Right lobe of liver (tissue), 6 donors: ENCODE measurements at places on chromosomes 11 and 22.

- DNase-seq, result no peak
These were observed 77.0 kb downstream of the RPL27A start for GRCh38 chr11:8759634-8760033.

- no peak for DNase-seq
These were observed 42.8 kb downstream of the ZNF280B start for GRCh38 chr22:22465782-22466181.

GRCh38 chr11:133816146-133816870 lies 29.0 kb downstream of the SPATA19 start:
- DNase-seq, result no peak

GRCh38 chr11:103587901-103588788 lies 448.3 kb upstream of the DDI1 start:
- DNase-seq, result no peak

DNA sequence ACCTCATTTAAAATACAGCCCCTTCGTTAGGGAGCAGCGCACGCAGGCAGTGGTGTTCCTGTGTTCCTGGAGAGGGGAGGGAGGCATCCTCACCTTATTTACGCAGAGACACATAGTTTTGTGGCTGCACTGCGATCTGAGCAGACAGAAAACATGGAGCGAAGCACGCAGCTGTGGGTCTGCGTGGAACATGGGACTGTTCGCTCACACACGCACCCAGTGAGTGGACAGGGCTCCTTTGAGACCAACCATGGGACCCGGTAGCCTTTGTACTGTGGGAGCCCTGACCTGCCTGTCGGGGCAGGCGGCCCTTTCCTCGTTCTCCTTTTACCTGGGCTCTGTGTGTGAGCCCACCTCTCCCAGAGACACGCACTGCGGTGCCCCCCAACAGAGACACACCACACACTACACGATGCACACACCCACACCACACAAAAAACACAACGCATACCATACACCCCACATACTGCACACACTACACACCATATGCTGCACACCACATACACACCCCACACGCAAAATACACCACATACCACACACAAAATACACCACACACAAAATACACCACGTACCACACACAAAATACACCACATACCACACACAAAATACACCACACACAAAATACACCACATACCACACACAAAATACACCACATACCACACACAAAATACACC lies 1245.7 kb downstream of the BRD1 start:
- no peak for DNase-seq

- DNase-seq, result no peak
These were observed 5.4 kb downstream of the UFD1 start for GRCh38 chr22:19473578-19473977.

GRCh38 chr11:87374038-87374807 lies 336.5 kb downstream of the TMEM135 start:
- no peak for DNase-seq

DNA sequence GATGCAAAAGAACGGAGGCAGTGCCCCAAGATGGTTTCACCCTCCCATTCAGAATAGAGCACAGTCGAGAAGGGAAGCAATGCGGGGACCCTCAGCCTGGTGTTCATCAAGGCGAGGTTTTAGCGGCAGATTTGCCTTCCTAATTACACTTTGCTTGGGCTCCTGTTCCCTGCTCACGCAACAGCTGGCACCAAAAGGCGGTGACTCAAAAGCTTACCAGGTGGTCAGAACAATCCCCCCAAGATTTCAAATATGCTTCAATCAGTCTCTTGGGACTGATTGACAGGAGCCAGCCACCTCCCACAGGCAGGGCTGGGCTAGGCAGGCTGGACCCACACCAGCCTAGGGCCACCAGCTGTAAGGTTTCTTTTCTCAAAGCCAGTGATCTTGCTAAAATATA lies 14.2 kb downstream of the IGSF9B start:
- DNase-seq, result no peak

DNA sequence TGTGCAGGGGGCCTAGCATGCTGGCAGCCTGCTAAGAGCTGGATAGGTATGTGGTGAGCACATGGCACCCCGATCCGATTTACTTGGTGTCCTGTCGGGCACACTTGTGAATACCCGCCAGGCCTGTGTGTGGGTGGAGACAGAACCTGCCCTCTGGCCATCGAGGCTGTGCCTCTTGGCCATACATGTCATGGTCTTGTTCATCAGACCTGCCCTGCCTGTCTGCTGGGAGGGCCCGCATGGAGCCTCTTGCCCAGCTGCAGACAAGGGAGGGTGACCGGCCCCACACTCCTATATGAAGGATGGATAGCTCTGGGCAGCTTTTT lies 310.2 kb downstream of the TBC1D22A start:
- DNase-seq, result peak; percentile 37

- no peak for DNase-seq
These were observed 5.8 kb downstream of the SGSM3 start for GRCh38 chr22:40376149-40376548.

DNA sequence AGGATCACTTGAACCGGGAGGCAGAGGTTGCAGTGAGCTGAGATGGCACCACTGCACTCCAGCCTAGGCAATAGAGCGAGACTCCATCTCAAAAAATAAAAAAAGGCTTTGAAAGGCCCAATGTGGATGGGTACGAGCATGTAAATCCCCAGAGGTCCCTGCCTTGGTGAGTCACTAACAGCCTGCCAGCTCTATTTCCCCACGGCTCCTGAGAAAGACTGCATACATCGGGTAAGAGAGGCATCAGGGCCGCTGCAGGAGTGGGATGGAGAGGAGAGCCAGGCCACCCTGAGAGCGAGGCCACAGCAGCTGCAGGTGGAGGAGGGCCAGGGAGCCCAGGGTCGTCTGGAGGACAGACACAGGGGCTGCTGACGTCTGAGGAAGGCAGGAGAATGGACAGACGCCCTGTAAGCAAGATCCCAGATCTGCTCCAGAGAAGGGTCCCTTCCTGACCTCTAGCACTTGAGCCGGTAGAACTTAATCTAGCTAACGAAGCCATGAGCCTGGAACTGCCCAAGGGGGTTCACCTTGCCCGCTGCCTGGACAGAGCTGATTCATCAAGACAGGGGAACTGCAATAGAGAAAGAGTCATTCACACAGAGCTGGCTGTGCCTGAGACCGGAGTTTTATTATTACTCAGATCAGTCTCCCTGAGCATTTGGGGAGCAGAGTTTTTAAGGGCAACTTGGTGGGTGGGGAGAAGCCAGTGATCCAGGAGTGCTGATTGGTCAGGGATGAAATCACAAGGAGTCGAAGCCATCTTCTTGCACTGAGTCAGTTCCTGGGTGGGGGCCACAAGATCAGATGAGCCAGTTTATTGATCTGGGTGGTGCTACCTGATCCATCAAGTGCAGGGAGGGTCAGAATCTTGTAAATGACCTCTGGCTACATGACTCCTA lies 5.1 kb upstream of the KRTAP5-9 start:
- DNase-seq, result no peak

DNA sequence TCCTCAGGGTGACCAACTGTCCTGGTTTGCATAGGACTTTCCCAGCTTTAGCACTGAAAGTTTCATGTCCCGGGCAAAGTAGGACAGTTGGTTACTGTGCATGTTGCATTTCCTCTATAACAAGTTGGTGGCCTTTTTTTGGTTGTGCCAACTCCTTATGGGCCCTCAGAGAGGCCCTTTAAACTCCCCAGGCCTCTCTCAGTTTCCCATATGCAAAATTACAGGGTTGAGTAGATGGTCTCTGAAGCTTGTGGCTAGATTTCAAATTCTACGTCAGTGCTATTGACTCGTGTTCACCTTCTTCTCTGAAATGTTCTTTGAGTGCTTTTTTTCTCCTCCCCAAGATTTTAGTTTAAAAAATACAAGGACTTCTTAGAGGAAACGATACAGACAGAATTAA lies 92.5 kb downstream of the MYO18B start:
- DNase-seq, result no peak

DNA sequence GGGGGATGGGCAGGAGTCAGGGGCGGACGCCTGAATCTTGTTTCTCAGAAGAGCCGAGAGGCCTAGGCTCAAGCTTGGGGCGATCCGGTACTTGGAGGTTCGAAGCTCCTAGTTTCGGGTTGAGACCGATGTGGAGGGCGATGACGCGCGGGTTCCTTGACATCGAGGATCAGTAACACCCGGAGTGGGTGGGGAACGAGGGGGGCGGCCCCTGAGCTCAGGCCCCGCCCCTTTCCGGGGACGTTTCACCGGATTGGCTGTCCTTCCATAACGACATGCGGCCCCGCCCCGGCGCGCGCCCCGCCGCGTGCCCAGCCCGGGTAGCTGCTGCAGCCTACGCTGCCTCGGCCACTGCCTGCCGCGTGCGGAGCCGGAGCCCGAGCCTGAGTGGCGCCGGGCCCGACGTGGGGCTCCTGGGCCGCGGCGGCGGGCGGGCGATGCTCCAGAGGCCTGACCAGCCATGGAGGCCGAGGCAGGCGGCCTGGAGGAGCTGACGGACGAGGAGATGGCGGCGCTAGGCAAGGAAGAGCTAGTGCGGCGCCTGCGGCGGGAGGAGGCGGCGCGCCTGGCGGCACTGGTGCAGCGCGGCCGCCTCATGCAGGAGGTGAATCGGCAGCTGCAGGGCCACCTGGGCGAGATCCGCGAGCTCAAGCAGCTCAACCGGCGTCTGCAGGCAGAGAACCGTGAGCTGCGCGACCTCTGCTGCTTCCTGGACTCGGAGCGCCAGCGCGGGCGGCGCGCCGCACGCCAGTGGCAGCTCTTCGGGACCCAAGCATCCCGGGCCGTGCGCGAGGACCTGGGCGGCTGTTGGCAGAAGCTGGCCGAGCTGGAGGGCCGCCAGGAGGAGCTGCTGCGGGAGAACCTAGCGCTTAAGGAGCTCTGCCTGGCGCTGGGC lies at the start of gene CCDC85B:
TSS of gene CCDC85B (plus strand) at position 350 of the 895 bp plus-strand sequence. CDS start at position 461, 111 bp downstream.
- DNase-seq, result peak; percentile 98

GRCh38 chr11:8767466-8768142 lies 85.0 kb downstream of the RPL27A start:
- no peak for DNase-seq

- no peak for DNase-seq
These were observed 42.4 kb downstream of the KCNJ4 start for GRCh38 chr22:38412435-38413084.

- peak; percentile 65 for DNase-seq
These were observed 70.5 kb downstream of the RPUSD4 start for GRCh38 chr11:126140926-126141280.
